ENCODE measurements at places on chromosomes 12 and 14.

DNA sequence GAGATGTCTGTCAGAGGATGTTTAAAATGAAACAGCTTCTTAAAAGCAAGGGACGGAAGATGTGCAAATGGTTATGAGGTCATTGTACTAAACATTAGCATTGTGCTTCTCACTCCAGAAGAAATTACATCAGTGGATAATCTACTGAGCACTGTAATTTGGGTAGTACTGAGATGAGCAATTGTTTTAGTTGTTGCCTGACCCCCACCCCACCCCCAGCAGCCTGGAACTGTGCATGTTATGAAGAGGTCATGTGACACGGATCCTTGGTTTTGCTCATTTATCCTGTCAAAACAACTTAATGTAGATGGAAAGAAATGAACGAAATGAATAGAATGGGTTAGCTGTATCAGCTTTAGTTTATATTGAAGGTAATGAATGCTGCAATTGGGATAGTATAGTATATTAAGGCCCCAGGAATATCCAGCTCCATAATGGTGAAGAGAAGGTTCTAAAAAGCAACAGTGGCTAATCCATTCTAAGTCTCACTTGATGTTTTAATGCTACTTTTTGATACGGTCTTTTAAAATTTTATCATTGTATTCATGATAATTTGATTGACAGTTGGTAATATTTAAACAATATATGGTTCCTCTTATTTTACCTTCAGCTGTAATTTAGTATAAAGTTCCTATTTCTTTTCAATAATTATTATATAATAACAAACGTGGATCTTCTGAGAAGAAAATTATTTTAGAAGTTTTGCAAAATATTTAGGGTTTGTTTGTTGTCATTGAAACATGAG lies 58.5 kb downstream of the WNK1 start:
- no peak for DNase-seq

DNA sequence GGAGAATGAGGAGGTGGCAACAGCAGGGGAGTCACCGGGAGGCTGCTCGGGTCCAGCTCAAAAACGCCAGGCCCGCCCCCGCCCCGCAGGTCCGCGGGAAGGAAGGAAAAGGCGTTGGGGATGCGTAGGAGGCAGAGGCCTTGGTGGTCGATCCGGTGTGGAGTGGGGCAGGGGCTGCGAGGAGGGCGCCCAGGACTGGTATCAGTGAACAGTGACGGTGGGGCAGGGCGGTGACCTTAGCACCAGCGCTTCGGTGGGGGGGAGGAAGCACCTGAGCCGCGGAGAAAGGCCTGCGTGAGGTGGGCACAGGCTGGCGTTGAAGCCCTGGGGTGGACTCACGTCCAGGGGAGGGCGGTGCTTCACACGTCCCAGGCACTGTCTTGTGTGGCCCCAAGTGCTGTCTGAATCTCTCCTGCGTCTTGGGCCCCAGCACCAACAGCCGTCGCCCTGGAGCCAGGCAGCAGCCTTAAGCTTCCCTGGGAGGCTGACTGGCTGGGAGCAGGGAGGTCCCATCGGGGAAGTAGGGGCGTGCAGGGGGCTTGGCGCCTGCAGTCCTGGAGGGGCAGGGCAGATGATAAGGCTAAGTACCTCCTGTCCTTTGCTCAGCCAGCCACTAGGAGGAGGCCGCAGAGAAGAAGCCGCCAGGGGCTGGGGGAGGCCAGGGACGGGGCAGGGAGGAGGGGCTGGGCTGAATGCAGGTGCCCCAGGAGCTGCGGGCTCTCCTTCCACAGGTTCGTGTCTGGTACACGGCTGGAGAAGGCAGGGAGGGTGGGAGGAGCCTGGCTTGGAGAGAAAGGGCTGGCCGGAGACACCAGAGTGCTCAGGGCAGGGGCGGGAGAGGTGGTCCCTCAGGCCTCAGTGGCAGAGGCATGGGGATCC lies 26.5 kb downstream of the ZBTB42 start:
- DNase-seq = peak; percentile 77

DNA sequence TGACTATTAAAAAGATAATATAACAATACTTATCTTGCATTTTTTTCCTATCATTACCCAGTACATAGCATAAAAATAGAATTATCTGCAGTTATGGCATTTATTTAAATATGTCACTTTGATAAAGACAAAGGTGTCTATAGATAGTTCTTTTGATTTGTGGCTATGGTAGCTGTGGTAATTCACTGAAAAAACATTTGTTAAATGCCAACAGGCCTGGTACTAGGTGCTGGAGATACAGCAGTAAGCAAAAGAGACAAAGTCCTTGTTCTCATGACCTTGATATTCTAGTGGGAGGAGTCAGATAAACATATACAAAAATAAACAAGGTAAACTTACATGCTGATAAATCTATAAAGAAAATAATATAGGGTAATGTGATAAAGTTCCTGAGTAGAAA lies 44.7 kb downstream of the INSM2 start:
- DNase-seq = no peak

- DNase-seq = peak; percentile 87
Observed at GRCh38 chr12:46523863-46524770, 151.5 kb upstream of the SLC38A2 start.

- no peak for DNase-seq
Observed at GRCh38 chr12:3473844-3474243, 17.2 kb upstream of the PRMT8 start.

DNA sequence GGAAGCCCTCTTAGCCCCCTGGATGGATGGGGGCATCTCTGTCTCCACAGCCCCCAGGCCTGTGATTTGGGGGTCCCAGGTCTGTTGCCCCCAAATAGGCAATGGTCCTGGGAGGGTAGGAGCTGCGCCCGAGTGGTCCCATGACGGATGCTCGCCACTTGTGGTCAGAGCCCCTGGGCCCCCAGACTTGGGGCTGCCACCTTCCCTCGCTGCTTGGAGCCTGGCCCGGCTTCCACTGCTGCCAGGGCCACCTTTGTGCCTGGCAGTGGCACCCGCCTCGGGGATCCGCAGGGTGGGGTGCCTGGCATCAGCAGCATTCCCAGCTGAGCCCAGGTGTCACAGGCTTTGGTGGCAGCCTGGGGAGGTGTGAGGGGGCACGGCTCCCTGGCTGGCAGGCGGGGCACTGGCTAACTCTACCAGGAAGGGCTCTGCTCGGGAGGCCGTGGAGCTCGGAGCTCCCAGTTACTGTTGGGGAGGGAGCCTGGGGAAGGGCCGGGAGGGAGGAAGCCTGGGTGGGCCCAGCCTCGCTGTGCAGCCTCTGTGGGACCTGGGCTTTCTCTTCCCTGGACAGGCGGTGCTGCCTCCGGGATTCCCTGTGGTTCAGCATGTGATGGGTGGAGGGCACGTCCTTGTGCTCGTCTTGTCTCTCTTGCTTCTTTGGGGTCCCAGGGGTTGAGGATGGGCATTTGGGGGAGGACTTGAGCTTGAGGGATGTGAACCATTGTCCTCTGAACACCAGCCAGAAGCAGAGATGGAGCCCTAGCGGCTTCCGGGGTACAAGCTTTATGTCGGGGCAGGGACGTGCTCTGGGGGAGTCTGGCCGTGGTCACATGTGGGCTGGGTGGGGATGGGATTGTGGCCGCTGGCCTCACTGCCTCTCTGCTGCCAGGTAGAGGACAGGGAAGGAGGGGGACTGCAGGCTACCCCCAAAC lies 5.4 kb downstream of the KIF26A start:
- DNase-seq = no peak

DNA sequence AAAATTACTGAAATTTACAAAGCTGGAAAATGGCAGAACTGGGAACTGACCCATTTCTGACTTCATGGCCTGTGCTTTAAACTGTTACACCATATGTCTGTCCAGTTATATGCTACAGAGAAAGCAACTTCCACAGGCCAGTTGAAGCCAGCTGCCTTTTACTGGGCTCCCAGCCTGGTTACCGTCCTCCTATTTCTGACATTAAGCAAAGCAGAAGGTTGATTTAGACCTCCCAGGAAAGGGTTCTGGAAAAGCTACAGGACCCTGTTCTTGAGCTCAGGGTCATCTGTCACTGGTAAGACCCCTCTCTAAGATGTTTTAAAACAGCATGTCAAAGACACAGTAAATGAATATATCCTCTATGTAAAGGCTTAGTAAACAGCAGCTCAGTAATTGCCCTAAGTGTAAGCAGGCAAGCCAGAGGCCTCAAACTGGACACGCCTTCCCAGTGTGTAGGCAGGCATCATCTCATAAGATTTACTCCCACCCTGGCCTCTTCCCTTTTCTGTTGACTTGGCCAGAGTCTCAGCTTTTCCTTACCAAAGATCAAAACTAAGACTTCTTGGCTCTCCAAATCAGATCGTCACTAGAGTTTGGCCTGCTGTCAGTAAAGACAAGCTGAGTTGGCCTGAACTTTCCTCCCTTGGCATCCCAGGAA lies 55.4 kb upstream of the RNU6-8 start:
- no peak for DNase-seq

DNA sequence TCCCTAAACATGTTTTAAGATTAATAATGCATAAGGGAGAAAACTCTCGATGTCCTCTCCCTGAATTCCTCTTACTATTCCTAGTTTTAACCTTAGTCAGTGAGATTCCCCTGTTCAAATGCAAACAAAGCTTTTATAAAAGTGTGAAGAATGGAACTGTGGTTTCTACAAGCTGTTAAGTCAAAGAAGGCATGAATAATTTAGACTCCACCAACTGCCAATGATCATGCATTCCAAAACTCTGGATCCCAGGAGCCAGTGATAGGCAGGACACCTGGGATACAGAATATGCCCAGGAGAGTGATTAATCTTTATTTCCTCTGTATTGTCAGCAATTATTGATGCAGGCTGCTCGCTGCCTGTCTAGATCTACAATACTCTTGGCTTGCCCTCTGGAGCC lies 190.3 kb upstream of the ATF7IP start:
- DNase-seq = no peak

DNA sequence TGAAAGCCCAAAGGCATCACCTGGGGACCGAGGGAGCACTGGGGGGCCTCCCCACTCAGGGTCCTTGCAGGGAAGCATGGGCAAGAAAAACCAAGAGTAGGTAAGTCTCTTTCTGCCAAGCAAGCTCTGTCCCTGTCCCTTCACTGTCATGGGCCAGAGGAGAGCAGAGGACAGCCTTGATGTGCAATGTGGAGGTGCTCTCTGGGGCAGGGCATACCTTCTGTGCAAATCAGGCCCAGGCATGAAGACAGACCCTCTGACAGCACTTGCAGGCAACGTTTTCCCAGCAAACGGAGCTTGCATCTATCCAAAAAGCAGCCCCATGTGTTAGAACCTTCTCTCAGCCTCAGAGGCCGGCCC lies 192.5 kb upstream of the PWP1 start:
- no peak for DNase-seq

- peak; percentile 88 for DNase-seq
Observed at GRCh38 chr12:11649413-11650285, at the start of gene ETV6. ETV6 (plus strand) TSS chr12:11649674; CDS start chr12:11650128, 454 bp downstream.

DNA sequence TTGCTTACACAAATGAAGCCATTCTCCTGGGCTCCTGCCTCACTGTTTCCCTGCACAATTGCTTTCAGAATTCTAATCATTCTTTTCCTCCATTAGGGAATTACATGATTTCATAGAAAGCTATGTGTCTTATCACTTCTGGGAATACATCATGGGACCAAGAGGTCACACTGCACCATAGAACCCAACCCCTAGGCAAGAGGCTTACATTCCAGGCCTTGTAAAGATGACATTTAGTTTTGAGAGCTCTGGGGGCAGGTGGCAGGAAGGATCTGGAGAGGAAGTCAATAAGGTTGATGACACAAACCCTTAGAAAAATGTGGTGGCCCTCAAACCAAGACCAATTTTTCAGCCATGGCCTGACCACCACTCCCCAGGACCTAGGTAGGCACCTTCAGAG lies 57.1 kb downstream of the NUAK1 start:
- peak; percentile 28 for DNase-seq

DNA sequence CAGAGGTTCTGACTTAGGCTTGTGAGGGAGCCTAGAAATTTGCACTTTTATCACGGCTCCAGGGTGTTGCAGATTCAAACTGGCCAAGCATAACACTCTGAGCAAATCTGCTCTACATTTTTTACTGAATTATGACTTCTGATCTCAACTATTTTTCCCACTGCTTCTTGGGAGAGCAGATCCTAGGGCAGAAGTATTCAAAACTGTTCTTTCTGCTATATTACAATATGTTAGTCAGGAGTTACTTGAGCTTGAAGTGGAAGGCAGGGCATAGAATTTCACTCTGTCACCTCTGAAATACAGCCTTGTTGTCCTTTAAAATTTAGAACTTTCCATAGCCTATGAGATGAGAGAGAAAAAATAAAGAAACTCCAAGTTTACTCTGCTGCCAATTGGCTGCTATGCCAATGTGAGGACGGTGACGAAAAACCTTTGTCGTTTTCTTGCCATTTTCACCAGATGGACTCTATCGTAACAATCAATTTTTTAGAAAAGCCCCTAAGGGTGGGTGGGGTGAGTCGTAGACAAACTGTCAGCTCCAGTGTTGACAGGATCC lies 16.4 kb upstream of the KERA start:
- no peak for DNase-seq

DNA sequence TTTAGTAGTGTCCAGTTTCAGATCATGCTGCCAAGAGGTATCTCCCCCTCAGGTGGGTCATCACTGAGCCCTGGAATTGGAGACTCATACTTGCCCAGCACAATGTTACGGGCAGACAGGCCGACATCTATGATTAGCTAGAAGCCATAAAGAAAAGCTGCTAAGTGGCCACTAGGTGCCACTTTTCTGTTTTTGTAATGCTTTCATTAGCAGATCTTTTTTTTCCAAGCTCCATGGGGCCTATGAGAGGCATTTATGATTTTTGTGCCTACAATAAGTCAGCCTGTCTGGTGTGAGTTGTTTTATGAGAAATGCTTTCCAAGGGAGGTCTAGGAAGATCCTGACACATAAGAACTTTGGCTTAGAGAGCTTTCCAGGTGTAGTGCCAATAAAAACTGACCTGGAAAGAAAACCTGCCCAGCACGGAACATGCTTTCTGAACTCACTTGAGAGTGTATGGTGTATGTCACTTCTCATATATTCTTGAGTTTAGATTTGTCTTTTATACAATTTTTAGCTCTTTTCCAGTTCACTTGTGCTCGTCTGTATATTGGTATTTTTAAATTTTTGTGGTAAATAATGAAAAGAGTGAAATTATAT lies 21.8 kb upstream of the SMCO2 start:
- DNase-seq = peak; percentile 53

- DNase-seq = no peak
Observed at GRCh38 chr14:93086441-93087055, 29.2 kb downstream of the ITPK1 start.

DNA sequence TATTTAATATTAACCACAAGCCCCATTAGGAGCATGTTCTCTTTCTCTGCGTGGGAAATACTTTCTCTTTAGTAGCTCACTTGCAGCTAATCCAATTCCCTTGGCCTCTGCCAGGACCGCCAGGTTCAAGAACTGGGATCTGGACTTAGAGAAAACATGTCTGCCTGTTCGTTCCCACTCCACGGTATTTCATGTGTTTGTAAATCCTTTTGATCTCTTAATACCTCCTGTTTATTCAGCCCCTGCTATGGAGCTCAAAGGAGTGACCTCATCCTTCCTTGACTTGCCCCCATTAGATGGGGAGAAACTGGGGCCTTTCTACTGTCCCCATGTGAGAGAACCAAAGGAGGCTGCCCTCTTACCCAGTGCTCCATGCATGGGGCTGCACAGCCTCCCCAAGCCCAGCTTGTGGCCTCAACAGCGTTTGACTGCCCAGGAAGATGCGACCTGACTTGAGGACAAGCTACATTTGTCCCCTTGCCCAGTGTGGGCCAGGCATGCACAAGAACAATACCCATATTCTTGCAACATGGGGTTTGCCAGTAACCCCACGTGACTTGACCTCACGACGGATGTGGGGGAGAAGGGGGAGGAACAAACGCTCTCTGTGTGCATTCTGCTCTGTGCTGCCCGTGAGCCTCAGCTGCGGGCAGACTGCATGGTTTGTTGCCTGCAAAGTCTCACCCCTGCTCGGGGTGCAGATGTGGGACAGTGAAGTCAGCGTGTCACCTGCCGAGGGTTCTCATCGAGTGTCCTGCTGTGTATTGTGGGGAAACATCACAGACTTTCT lies 30.3 kb downstream of the CD9 start:
- no peak for DNase-seq

GRCh38 chr12:62581288-62582064 lies 114.8 kb downstream of the MON2 start:
- DNase-seq = peak; percentile 40

Measured in AG08396 (cell line).